ENCODE measurements at places on chromosomes 1 and 21. TPM values are rescaled to one million over a fixed set of nuclear protein-coding genes. Genes with fewer than 3 reads are reported as not detected.
A peak's percentile ranks its signal among the peaks of the same experiment; 100 is the strongest.

GRCh38 chr21:36297938-36298572, 21.9 kb upstream of the MORC3 start:
- DNase-seq = no peak

GRCh38 chr1:176880955-176881595, 283.4 kb downstream of the ASTN1 start:
- DNase-seq = peak; percentile 68

DNA sequence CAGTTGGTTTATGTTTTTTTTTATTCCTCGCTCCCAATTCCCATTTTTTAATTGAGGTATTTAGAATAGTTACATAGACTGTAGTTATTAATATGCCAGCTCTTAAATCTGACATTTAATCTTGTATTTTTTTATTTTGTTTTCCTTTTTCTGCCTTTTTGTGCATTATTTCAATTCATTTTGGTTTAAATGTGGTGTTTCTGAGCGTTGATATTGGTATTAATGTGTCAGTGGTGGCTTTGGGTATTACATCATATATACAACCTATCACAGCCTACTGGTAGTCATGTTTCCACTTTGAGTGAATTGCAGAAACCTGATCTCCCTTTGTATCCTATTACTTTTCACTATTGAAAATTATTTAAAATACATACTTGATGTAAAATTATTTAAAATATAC, 1027.3 kb downstream of the KCNT2 start:
- DNase-seq = no peak

The ZZZ3 gene
- total RNA-seq = 66.7 TPM

- DNase-seq = no peak
Observed at GRCh38 chr1:10939654-10940450, 72.6 kb upstream of the TARDBP start.

Measured in dorsolateral prefrontal cortex (tissue), 122 donors.